ENCODE measurements at places on chromosomes 11 and 22.

- no peak for DNase-seq
Measured at GRCh38 chr11:26987731-26988130, 6.2 kb upstream of the FIBIN start.

DNA sequence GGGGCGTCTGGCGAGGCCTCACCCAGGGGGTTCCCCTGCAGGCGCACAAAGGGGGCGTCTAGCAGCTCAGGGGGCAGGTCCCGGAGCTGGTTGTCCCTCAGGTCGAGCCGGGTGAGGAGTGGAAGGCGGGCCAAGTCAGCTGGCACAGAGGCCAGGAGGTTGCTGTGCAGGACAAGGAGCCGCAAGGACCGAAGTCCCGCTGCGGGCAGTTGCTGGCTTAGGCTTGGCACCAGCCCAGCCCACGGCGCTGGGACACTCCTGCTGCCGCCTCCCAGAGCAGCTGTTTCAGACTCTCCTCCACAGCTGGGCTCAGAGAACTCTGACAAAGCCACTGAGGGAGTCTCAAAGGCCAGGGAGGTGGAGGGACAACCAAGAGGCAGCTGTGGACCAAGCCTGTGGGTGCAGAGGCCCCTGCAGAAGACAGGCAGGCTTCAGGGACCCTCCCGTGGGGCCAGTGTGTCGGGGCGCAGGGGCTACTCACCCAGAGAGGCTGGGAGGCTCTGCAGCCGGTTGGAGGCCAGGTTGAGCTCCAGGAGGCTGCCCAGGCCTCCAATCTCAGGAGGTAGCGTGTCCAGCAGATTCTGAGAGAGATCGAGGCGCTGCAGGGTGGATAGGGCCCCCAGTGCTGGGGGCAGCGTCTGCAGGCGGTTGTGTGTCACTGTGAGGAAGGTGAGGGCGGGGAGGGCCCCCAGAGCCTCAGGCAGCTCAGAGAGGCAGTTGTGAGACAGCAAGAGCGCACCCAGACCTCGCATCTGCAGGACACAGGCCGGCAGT is 2.2 kb downstream of the PIDD1 start:
- DNase-seq: no peak

DNA sequence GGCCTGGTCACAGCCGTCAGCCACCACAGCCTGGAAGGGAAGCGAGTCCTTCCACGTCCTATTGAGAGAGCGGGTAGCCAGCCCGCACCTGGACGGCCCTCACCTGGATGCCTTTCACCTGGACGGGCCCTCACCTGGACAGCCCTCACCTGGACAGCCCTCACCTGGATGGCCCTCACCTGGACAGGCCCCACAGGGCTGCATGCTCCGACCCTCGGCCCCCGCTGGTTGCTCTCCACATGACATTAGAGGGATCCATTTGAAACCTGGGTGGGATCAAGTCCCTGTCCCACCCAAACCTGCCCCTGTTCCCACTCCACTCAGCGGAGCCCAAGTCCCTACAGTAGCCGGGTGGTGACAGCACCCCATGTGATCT is 3.7 kb downstream of the C1QTNF6 start:
- DNase-seq: no peak

DNA sequence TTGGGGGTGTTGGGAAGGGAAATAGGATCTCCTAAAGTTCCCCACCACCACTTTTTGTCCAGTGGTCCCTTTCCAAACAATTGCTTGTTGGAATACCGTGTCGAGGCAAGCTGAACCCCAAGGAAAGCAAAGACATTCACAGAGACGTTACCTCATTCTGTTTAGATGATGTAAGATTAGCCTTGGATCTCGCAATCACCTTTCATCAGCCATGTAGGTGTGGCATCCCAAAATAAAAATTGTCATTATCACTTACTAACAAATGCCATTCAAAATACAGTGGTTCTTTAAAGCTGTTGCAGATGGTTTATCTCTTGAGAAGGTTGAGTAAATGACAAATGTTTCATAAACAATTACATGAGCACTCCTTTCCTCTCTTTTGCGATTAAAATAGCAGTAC is 86.5 kb upstream of the SLC25A18 start:
- no peak for DNase-seq

GRCh38 chr11:116062129-116062489 is 557.9 kb upstream of the CADM1 start:
- no peak for DNase-seq

DNA sequence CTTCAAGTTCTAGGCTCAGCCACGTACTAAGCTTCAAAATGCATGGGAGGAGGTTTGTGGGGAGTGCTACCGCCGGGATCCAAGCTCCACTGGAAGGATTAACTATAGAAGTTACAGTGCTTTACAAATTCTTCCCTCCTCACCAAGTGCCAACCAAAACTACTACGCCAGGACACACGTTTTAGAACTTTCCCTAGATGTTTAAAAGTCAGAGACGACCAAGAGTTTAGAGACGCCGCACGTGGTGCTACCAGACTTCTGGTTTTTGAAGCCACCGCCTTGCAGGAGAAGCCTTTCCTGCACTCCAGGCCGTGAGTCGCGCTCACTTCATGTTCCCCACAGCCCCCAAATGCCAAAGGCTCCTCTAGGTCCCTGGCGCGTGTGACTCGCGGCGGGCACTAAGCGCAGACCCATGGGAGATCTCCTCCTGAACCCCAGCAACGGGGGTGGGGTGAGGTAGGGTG is 734 bp downstream of the SNU13 start:
- DNase-seq: peak; percentile 51

DNA sequence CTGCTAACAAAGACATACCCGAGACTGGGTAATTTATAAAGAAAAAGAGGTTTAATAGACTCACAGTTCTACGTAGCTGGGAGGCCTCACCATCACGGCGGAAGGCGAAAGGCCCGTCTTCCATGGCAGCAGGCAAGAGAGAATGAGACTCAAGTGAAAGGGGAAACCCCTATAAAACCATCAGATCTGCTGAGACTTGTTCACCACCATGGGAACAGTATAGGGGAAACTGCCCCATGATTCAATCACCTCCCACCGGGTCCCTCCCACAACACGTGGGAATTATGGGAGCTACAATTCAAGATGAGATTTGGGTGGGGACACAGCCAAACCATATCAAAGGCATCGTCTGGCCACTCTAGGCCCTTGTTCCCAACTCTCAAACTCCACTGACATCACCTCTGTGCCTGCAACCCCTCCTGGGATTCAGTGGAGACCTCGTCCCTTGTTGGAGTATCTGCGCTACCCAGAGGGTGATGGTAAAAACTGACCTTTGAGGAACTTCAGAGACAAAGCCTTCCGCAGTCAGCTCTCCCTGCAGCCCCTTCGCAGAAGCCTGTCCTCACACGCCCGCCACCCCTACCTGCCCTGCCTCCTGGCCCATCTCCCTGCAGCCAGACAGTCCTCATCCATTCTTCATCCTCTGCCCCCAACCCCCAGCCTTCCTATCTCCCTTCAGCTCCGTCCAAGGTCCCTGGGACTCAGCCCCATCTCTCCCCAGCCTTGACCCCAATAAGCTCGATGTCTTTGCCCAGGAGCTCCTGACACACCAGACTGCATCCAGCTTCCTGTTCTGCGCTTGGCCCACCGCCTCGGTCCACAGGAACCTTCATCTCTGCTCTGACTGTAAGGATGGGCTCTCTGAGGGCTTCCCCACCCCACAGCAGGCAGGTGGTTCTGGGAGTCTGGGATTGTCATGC is 15.8 kb downstream of the CCND1 start:
- DNase-seq: no peak

- DNase-seq: peak; percentile 1
Measured at GRCh38 chr22:28548406-28548805, 131.2 kb downstream of the TTC28 start.

GRCh38 chr11:326842-327580 is 6.4 kb upstream of the IFITM3 start:
- DNase-seq: peak; percentile 49

GRCh38 chr11:123765601-123766000 is 11.3 kb upstream of the OR6X1 start:
- DNase-seq: no peak

- DNase-seq: no peak
Measured at GRCh38 chr11:7793233-7793632, 3.5 kb downstream of the OR5P2 start.

- no peak for DNase-seq
Measured at GRCh38 chr11:8085011-8085645, 4.1 kb downstream of the TUB start.

DNA sequence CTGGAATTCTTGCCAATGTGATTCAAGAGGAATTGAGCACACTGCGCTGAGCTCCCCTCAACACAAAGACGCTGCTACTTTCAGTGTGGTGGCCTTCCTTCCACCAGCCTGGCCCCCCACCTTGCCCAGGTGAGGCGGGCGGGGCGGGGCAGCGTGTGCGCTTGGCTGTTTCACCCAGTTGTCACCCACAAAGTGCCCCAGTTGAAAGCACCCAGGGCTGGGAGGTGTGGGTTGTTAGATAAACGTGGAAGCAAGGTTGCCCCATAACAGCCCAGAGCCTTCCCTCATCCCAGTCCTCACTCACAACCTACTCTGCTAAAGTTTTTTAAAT is 43.1 kb downstream of the CACNG2 start:
- DNase-seq: no peak

- no peak for DNase-seq
Measured at GRCh38 chr11:82047200-82047599, 686.5 kb downstream of the FAM181B start.

GRCh38 chr11:12130180-12130980 is 20.0 kb downstream of the MICAL2 start:
- no peak for DNase-seq

DNA sequence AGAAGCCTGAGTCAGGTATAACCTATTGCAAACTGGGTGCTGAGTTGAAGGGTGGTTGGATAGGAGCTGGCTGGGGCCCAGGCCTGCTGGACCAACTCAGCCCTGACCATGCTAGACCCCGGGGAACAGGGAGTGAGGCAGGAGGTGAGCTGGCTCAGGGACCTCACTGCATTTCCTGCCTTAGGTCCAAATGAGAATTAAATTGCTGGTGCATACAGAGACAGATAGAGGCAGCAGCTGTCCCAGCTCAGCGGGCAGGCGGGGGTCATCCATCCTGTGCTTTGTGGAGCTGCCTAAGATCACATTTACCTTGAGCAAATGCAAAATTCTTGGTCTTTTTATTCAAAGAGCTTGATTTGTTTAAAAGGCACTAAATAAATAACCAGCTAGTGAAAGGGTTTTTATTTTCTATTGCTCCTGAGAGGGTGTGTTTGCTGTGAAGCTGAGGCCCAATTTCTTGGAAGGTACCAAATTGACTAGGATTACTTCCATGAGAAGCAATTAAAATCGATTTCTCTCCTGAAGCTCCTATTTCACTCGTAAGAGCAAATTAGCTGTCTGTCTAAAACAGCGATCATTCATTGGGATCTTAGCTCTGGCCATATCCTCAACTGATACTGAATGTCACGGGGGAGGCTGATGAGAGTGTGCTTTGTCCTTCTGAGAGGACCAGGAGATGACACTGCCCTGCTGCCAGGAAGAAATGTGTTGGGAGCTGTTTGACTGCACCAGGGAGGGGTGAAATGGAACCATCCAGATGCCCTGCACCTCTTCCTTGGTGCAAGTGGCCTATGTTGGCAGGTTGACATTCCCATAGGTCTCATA is 24.9 kb downstream of the USH1C start:
- no peak for DNase-seq

DNA sequence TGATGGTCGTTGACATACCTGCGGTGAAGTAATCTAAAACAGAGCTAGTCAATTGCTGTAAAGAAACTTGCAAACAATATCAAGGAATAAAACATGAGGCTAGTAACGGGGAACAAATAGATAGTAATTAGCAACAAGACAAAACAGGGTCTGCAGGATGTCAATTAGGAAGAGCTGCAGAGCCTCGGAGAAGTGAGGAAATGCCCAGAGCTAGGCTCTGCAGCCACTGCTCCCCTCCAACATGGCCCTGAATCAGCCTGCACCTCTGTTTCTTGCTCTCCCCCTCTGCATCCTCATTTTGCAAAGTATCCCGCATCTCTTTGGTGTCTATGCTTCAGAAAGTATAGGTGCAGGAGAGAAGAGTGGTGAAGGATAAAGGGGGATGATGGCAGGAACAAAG is 507.4 kb upstream of the FAT3 start:
- no peak for DNase-seq

DNA sequence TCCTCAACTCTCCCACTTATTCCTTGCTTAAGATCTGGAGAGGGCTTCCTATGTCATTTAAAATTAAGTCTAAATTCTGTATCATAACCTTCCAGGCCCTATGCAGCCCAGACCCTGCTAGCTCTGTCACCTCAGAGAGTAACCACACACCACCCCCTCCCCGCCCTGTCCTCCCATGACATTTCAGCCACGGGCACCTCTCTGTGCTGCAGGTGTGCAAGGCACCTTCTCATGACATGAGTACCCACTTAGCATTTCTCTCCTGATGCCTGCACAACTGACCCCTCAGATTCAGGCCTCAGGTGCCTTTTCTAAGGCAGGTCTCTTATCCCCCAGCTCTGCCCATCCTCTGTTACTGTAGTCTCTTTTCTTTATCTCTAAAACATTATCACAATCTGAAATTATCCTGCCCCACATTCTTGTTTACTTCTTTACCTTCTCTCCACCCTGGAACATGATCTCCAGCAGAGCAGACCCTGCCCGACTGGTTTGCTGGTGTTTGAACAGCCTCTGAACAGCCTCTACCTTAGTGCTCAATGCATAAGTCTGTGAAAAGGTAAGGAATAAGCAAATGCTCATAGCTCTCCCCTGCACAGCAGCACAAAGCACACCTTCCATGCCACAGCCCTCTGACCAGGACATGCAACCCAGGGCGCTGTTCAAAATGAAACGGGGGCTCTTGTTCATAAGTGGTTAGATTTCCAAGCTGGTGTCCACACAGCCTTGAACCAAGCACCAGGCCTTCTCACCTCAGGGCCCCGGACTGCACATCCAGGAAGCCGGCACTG is 196.1 kb upstream of the B3GAT1 start:
- DNase-seq: no peak

- DNase-seq: no peak
Measured at GRCh38 chr22:40224702-40225101, 47.0 kb downstream of the TNRC6B start.

DNA sequence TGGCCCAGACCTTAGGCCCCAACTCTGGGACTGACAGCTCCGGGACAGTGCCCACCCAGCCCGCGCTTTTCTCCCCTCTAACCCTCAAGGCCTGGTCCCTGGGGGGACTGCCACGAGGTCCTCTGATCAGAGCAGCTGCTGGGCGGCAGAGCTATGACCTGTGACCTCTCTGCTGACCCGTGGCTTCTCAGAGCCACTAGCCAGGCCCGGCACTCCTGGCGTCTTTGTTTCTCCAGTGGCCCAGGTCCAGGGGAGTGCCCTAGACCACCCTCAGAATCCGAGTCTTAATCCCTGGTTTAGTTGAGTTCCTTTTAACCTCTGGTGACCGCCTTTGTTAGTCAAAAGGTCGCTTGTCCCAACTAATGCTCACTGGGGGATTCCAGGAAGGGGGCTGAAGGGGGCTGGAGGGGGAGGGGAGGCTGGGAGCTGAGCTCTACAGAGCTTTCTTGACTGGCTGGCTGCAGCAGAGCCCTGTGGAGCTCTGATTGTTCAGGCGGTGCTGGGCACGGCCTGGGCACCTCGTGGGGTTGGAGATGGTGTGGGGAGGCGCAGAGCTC is 1.2 kb downstream of the FBLN1 start:
- no peak for DNase-seq
